ENCODE measurements at places on chromosomes 5 and 9.

DNA sequence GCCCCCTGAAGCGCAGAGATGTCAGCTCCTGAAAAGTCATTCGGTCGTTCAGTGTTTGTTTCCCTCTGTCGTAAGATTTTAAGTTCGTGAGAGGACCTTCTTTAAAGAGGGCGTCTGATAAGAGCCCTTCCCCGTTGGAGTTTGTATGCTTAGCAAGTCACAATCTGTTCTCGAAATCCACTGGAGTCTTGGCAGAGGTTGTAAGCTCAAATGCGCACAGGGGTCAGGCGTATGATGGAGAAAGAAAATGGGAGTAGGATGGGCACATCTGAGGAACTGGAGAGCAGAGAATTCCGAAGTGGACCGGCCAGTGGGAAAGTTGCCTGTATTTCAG is 710 bp downstream of the HSD17B4 start:
- DNase-seq: no peak

- no peak for DNase-seq
Measured at GRCh38 chr9:10562581-10563343, 50.0 kb downstream of the PTPRD start.

- DNase-seq: no peak
Measured at GRCh38 chr5:153964191-153964879, 74.4 kb downstream of the FAM114A2 start.

- DNase-seq: no peak
Measured at GRCh38 chr9:81549500-81550206, 139.7 kb downstream of the TLE1 start.

DNA sequence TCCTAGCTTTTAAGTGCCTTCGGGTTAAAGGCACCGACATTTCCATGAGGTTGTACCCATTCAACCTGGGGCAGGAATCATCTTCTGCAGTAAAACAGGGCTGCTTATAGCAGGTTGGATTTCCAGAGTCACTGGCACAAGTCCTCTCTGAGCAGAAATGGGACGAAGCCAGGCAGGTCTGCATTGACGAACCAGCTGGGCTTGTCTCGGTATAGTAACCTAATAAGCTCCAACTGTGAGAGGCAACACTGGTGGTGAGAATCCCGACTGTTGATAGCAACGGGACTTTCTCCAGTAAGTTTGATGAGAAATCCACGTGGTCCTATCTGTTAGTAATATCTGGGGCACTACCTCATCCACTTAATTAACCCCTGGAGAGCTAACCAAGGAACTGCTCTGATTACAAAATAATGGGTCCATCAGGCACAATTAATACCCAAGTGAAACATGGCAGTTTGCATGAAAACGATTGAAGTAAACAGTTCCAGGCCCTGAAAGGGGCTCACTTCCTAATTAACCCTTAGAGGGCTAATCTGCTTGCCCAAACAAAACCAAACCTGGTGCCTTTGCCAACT is 491.0 kb upstream of the C9orf72 start:
- DNase-seq: no peak

GRCh38 chr9:109253637-109254284 is 67.1 kb downstream of the EPB41L4B start:
- DNase-seq: no peak

- no peak for DNase-seq
Measured at GRCh38 chr5:77777281-77777892, 1.2 kb upstream of the TBCA start.

GRCh38 chr5:58497921-58498320 is 6.7 kb downstream of the GAPT start:
- no peak for DNase-seq

- no peak for DNase-seq
Measured at GRCh38 chr9:35521708-35522107, 31.8 kb downstream of the RUSC2 start.

DNA sequence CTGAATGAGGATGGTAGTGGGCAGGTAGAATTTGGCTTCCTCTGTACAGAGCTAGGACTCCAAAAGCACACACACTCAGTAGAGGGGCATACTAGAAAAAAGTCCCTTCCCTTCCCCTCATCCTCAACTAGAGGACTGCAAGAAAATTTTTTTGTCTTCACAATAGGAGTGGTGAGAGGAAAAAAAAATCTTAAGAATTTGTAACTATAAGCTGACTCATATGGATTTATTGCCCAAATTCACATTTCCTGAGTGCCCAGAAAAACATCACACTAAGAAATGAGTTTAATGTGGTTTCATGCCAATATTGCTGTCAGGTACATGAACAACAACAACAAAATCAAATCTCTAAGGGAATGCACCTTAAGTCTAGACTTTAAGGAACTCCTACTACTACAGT is 43.7 kb downstream of the RANBP6 start:
- DNase-seq: no peak

GRCh38 chr9:127642082-127642740 is 30.1 kb downstream of the STXBP1 start:
- no peak for DNase-seq

- DNase-seq: no peak
Measured at GRCh38 chr9:28215536-28216299, 642.4 kb upstream of the C9orf72 start.

DNA sequence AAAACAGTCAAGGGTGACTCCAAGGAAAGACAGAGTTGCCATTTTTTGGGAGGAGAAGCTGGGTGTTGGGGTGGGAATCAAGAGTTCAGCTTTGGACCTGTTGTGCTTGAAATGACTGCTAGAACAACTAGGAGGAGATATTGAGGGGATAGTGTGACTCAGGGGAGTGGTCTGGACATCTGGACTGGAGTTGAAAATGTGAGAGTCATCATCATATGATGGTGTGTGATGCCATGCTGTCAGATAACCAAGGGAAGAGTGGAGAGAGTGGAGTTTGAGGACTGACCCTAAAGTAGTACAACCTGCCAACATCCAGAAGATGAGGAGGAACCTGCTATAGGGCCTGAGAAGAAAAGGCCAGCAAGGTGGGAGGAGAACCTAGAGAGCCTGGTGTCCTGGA is 199.7 kb downstream of the ARHGEF28 start:
- no peak for DNase-seq

DNA sequence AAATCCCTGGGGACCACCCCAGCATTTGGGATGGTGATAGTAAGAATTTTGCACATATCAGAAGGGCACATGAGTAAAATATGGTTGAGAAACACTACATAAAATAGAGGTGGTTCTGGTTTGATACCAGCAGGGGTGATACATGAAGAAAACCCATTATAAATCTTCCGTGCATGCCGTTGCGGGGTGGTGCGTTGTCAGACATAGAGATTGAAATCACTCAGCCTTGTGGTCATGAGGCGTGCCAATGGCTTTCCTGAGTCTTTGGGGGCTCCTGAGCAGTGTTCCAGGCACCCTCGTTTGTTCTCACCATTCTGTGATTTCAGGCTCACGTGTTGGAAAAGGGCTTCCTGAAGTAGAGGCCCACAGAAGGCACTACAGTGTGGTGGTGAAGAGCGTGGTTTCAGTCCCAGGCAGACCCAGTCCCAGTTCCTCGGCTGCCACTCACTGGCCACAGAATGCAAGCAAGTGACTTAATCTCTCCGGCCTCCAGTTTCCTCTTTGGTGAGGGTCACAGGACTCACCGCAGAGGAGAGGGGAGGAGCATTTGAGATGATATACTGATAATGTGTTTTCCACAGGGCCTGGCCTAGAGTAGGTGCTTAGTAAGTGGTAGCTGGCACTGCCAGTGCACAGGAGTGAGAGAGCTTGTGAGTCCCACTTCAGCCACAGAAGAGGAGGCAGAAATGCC is 20.5 kb upstream of the GLRX start:
- no peak for DNase-seq

- no peak for DNase-seq
Measured at GRCh38 chr5:10469253-10470050, 27.8 kb downstream of the ROPN1L start.

DNA sequence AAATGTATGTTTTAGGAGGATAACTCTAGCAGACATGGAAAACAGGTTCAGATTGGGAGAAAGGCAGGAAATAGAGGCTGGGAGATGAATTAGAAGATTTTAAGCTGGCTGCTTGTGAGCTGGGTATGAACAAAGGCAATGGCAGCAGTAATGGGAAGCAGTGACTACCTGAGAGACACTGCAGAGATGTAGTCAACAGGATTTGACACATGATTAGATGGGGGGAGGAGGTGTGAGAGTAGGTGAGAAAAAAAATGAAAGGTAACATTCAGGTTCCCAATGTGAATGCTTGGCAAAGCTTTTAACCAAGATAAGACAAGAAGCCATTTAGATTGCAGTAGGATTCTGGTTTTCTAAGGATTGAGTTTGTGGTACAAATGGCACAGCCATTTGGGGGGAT is 22.8 kb upstream of the IFNE start:
- no peak for DNase-seq

DNA sequence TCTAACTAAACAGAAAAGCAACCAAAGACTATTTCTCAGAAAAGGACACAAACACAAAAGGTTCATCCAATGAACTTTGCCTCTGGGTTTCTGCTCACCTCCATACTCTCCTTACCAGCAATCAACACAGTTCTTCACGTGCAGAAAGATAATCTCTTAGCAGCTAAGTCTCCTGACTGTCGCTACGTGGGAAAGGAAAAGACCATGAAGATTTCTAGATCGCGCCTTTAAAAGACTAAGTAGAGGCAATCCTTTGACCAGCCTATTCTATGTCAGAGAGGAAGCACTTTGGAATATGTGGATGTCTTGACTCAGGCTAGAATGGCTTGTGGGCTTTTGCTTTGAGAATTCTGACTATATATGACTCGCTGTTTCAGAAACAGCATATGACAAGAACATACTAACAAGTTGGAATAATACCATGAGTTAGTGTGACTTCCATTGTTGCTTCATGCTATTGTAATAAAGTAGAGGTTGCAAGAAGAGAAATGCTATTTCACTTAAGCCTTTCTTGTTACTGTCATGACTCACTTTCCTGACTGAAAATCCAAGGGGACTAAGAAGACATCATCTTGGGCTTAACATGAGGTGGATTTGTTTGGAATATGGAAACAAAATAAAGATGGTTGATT is 339.5 kb upstream of the RFX3 start:
- DNase-seq: no peak

- DNase-seq: no peak
Measured at GRCh38 chr5:72302171-72302570, 17.9 kb downstream of the MRPS27 start.

DNA sequence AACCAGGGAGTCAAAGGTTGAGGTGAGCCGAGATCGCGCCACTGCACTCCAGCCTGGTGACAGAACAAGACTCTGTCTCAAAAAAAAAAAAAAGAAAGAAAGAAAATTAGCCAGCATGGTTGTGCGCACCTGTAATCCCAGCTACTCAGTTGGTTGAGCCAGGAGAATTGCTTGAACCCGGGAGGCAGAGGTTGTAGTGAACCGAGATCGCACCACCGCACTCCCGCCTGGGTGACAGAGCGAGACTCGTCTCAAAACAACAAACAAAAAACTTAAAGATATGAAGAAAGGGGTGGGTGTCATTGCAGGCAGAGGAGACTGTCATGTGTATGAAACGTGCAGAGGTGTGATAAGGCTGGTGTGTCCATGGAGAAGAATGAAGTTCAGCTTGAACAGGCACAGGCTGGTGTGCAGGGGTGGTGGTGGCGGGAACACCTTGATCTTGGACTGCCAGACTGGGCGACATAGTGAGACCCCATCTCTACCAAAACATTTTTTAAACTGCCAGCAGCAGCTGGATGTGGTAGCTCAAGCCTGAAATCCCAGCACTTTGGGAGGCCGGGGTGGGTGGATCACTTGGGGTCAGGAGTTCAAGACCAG is 69.6 kb downstream of the UGCG start:
- DNase-seq: no peak
